ENCODE measurements at places on chromosomes 6 and 20.
A peak's percentile ranks its signal among the peaks of the same experiment; 100 is the strongest.

- no peak for DNase-seq
These were observed 1.2 kb downstream of the TRDN start for GRCh38 chr6:123635567-123635966.

- DNase-seq, result no peak
These were observed 25.5 kb upstream of the DST start for GRCh38 chr6:56668158-56668557.

- DNase-seq, result no peak
These were observed 105.5 kb downstream of the JPH2 start for GRCh38 chr20:44081476-44081875.

- DNase-seq, result peak; percentile 26
These were observed 60.5 kb downstream of the RSPH3 start for GRCh38 chr6:158939255-158940159.

DNA sequence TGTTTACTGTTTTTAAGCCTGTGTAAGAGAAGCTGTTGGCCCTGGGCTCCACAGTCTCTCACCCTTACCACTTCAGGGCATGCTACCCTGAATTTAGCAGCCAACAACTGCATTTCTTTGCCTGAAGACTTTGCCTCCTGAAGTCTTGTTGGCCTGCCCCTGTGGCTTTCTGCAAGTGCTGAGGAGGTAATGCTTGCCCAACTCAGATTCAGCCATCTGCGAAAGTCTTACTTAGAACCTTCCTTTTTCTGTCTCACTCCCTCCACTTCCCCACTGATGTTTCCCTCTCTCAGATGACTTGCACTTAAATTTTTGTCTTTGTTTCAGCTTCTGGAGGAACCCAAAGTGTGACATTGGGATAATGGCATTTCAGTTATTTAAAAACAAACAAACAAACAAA is 11.8 kb upstream of the IBTK start:
- DNase-seq, result no peak

GRCh38 chr6:132333639-132334520 is 67.4 kb downstream of the MOXD1 start:
- DNase-seq, result no peak

- peak; percentile 81 for DNase-seq
These were observed 10.0 kb upstream of the POU5F1 start for GRCh38 chr6:31180500-31180899.

DNA sequence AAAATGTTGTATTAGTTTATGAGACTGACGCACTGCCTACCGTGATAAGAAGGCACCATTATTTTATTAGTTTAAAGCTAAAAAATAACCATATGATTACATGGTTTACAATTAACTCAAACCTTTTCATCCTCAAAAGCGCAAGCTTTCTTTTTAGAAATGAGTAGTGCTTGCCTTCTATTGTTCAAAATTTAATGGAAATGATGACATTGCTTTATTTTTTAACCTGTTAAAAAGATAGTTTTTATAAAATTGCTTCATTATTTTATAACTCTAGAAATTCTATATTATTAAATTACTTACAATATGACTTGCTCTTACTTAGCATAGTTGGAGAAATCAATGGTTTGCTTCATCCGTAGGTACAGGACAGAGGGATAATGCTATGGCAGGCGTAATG is 78.7 kb upstream of the HDDC2 start:
- no peak for DNase-seq

GRCh38 chr20:36917943-36918342 is 33.6 kb downstream of the SAMHD1 start:
- DNase-seq, result no peak

GRCh38 chr20:13400453-13400852 is 179.4 kb downstream of the ISM1 start:
- no peak for DNase-seq

DNA sequence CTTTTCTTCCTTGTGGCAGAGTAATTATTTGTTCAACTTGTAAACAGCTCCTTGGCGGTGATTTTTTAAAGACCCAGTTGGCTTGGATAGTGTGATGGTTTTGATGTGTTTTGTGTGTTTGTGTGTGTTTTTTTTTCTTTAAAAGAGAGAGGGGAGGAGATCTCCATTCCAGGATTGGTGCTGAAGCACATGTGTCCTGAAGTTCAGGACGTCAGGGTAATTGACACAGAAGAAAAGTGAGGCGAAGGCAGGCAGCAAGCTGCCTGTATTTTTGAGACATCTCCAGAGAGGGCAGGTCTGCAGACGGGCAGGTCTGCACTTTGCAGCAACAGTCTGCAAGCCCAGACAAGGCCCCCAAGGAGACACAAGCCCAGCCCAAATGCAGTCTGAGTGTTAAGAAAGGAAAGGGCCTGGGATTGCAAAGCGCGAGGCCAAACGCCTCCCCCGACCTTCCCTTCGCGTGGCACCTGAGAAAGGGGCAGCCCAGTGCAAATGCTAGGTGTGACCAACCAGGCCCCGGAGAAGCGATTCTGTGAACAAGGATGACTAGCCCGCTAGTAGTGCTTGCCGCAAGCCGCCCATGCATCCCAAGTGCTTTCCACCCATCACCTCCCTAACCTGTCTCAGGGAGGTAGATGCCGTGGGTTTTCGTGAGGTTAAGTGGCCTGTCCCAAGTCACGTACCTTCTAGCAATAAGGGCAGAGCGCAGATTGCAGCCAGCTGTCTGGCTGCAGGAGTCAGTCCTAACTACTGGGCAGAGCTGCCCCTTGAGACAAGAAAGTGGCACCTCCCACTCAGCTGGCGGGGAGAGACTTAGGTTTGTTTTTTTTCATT is 230.5 kb downstream of the ZMYND8 start:
- DNase-seq, result no peak

DNA sequence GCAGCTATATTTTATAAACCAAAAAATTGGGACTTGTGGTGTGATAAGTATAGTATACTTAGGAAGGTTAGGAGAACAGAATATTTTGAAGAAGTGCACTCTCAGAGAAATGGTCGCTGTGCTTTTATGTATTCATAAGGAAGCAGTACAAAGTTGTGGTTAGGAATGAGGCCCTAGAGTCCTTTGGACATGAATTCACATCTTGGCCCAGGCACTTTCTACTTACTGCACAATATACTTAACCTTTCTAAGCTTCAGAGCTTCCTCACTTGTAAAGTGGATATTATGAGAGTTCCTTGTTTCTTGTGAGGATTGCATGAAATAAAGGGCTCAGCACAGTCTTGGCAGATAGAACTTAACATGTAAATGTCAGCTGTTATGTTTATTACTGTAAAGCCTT is 21.0 kb upstream of the SERINC3 start:
- no peak for DNase-seq

- no peak for DNase-seq
These were observed 103.1 kb upstream of the SPACA1 start for GRCh38 chr6:87944541-87944954.

DNA sequence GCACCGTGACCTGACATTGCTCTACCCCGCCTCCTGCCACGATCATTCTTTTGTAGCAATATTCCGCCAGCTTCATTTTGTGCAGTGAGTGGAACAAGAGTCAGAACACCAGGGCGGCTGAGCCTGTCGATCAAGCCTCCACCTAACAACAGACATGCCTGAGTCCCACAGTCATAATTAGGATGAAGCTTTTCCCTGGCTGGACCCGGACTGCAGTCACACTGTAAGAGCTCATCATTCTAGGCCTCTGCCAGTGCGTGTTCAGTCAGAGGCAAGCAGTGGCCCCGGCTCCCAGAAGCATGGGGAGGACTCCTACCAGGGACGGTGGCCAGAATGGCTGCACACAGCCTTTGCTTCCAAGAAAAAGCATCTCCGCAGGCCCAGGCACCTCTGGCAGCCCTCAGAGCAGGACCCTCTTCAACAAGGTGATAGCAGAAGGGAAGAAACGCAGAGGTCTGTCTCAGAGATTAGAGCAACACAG is 23.2 kb upstream of the UNC93A start:
- no peak for DNase-seq

DNA sequence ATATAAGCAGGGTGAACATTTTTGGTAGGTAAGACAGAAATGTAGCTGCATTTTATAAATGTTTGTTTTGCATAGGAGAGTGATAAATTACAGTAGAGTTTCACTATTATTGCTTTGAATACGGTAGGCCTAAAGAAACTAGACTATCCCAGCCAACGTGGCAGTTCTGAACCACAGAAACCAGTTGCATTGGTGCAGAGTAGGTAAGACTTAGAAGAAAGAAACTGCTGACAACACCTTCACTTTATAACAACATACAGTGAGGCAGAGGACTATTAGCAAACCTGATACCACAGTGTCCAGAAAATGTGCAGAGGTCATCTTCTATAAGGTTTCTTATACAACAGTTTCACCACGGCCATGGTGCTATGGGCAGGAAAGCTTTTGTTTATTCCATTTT is 566.1 kb downstream of the KIF16B start:
- no peak for DNase-seq

DNA sequence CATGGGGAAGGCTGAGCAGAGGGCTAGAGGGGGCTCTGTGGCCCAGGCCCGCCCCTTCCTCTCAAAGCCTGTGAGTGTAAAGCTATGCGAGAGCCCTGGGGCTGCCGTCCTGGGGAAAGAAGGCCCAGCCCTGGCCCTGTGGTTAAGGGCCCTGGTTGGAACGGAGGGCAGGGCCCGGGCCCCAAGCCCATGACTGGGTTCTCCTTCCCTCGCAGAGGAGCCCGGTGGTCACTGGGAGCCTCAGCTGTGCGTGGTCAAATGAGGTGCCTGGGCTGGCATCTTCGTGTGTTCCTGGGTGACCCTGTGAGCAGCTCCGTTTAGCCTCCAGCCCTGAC is 56.0 kb downstream of the SMOC2 start:
- DNase-seq, result no peak

DNA sequence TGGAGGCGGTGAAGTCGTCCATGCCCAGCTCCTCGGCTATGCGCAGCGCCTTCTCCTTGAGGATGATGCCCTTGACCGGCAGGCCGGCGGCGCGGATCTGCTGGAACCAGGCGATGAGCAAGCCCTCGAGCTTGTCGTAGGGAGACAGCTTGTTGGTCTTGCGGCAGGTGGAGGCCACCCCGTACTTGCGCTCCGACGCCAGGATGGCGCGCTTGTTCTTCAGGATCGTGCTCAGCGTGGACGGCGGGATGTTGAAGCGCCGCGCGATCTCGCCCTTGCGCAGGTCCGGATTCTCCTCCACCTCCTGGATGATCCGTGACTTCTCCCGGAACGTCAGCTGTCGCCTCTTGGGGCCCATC is 435 bp downstream of the CENPB start:
- DNase-seq, result peak; percentile 39

GRCh38 chr20:57566803-57567459 is 6.0 kb downstream of the PCK1 start:
- no peak for DNase-seq

DNA sequence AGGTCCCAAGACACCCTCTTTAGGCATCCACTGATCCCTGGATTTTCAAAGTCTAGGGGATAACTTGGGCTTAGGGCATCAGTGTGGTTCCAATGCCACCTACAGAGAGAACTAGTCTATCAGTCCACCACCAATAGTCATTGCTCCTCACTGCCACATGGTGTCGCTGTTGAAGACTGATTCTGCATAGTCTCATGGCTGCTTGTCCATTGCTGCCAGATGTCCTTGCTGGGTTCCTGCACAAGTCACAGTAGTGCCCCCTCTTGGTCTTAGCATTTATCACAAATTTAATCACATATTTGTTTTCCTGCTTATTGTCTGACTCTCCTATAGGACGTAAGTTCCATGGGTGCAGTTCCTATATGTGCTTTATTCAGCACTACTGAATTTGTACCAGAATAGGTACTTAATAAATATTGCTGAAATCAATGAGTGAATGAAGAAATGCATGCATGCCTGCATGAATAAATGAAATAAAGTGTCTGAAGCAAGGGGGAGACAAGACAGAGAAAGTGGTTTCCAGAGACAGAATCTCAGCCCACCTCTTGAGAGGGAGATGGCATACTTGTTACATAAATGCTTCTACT is 45.9 kb upstream of the RALY start:
- peak; percentile 41 for DNase-seq

DNA sequence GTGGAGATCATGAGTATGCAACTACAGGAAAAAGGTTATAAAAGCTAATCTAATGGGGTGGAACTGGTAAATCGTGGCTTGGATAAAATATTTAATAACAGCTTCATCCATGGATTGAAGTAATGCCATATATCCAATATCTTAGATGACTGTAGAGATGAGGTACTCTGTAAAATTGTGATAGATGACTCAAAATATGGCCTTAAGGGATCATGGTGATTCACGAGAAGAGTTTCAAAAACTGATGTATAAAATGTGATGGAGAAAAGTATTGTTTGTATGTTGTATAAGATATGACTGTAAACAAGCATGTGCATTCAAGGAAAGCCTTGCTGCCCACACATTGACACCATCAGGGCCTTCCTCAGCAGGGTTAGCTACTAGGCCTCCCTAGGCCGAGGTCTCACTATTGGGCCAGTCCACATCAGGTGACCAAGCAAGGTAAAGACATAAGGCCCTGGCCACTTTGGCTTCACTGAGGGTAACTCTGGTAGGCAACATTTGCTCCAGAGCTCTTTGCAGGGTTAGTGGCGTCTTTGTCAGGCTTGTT is 17.7 kb upstream of the CCN6 start:
- DNase-seq, result no peak

DNA sequence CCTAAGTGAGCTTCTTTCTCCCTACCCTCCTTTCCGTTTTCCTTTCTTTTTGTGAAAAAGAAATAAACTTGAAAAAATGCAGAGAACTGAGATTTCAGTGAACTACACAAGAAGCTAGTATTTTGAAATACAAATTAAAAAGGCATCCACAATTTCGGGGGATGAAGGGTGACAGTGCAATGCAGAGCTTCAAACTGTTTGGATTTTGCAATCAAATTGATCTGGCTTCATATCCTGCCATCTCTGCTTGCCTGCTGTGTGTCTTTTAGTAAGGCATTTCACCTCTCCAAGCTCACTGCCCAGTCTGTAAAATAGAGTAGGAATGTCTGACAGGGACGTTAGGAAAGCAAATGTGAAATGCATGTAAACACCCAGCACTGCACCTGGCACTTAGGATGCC is 258.0 kb downstream of the HACE1 start:
- no peak for DNase-seq

GRCh38 chr20:38283236-38283635 is 20.7 kb upstream of the BPI start:
- DNase-seq, result no peak

DNA sequence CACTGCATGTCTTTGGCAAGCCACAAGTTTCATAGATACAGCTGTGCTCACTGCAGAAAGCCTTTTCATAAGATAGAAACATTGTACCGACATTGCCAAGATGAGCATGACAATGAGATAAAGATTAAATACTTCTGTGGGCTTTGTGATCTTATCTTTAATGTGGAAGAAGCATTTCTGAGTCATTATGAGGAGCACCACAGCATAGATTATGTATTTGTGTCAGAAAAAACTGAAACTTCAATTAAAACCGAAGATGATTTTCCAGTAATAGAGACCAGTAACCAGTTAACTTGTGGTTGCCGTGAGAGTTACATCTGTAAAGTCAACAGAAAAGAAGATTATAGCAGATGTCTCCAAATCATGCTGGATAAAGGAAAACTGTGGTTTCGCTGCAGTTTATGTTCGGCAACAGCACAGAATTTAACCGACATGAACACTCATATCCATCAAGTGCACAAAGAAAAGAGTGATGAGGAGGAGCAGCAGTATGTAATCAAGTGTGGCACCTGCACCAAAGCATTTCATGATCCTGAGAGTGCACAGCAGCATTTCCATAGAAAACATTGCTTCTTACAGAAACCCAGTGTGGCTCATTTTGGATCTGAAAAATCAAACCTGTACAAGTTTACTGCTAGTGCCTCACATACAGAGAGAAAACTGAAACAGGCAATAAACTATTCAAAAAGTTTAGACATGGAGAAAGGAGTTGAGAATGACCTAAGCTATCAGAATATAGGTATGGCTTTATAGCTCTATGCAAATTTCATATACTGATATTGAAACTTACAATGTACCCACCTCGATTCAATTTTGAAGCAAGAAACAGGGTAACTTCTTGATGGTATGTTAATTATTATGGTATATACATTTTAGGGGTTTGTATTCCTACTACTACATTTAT is 23.9 kb upstream of the BAG2 start:
- no peak for DNase-seq
